ENCODE measurements at places on chromosomes 4 and X. TPM values are rescaled to one million over a fixed set of nuclear protein-coding genes. Genes with fewer than 3 reads are reported as not detected.

DNA sequence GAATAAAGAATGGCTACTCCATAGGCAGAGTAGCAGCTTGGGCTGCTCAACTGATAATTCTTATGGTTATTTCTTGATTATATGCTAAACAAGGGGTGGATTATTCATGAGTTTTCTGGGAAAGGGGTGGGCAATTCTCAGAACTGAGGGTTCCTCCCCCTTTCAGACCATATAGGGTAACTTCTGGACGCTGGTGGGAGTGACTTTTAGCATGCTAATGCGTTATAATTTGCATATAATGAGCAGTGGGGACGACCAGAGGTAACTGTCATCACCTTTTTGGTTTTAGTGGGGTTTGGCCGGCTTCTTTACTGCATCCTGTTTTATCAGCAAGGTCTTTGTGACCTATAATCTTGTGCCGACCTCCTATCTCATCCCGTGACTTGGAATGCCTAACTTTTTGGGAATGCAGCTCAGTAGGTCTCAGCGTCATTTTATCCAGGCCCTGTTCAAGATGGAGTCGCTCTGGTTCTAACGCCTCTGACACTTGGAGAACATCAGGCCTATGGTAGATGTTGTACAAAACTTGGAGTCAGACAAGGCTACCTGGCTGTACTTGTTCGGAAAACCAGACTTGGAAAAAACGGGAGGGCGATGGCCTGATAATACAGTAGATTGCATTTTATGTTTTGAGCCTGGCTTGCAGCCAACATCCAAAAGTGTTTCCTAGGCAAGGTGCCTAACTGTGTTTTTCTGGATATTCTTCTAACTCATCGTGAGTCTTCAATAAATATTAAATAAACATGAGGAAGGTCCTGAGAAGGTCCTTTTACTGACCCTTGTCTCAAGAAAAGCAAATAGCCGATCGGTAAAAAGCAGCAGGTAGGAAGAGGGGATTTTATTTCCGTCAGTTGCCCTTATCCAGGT, 1.8 kb upstream of the TMEM164 start:
- no peak for DNase-seq

The OTUD6A gene
- not detected for total RNA-seq

DNA sequence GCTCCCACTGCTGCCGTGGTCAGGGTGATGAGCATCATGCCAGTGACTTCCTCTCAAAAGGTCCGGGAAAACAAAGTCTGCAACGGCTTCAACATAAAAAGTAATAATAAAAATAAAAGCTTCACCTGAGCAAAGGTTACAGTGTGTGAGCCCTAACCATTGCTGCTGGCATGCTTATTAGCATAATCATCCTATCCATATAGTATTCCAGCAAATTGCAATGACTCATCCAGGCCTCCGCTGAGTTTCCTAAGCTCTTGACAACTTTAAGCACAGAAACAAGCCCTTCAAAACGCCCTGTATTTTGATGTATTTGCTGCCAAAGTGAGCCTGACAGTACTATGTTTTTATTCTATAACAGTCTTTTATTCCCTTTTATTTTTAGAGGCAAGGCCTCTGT, 100.5 kb downstream of the AASDH start:
- DNase-seq = no peak

DNA sequence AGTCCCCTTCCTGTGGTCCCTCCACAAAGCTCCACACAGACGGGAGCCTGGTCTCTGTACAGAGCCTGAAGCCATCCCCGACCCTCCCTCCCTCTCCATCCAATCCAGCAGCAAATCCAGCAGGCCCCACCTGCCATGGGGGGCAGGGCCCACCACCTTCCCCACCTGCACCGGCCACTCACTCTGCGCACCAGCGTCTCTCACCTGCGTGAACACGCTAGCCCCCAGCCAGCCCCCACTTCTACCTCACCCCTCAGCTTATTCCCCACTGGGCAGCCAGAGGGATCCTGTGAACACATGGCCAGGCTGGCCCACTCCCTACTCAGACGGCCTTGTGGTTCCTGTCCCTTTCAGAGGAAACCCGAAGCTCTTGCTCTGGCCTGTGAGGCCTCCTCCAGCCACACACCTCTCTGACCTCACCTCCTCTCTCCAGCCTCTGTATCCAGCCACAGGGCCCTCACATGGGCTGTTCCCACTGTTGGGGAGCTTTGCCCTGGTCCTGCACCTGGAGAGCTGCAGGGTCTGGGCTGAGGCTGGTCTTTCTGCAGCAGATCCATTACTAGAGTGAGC, 70.9 kb downstream of the WFS1 start:
- no peak for DNase-seq

DNA sequence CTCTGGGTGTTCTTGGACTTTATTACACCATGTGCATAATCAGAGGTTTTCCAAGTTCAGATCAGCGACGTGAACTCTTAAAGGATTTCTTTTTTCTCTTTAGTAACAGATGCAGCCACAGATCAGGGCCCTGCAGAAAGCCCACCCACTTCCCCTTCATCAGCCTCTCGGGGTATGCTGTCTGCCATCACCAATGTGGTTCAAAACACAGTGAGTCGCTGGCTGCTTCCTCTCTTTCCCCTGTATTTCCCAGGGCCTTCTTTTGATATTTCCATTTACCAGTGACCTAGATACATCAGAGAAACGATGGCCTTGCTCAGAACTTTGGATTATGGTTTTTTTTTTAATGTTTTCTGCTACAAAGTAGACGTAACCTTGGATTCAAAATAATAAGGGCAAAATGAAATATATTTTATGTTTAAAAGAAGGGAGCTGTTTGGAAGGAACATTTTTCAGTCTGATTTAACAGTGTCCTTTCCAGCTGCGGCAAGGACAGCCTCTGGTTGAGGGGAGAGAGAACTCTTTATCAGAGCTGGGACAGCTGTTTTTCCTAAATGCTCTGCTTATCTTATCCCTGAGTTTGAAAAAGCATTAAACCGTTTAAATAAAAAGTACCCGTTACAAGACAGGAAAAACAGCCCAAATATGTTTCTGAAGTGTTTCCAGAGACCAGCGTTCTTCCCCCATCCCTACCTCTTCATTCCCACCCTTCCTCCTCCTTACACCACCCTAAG, 38.2 kb downstream of the FAM114A1 start:
- DNase-seq = no peak

The ASB9 gene
- not detected for total RNA-seq

The GAGE12F gene
- total RNA-seq = not detected

The MAGIX gene
- 1.3 TPM for total RNA-seq

- DNase-seq = no peak
Measured at GRCh38 chr4:67288964-67289363, 256.3 kb downstream of the CENPC start.

GRCh38 chr4:36772154-36772516, 472.4 kb upstream of the NWD2 start:
- DNase-seq = no peak

DNA sequence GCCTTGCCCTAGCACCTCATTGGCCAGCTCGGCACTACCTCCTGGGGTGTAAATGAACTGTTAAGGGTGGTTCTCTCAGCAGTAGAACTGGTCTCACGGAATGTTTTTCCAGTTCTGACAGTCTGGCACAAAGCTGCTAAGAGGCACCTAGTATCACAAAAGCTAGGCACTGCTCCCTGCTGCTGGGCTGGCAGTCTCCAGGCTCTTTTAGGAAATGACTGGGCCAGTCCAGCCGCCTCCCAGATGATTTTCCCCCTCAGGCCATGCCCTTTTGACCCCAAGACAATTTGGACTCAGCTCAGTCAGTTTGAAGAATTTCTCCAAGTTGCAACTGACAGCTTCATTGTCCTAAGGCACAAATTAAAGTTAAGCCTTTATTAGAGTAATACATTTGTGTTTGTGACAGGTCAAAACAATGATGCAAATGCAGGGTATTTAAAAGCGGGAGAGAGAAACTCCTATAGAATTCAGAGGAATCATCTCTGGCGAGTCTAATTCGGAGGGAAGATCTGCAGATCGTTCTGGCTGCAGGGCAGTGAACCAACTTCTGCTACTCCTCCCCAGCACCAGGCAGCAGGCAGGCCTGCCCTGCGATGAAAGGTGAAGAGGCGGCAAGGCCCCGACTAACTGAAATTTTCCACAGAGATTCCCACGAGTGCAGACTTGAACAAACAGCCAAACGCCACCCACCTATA, 7.9 kb downstream of the FRMD7 start:
- no peak for DNase-seq

GRCh38 chr4:140408974-140409373, 18.5 kb downstream of the CLGN start:
- no peak for DNase-seq

DNA sequence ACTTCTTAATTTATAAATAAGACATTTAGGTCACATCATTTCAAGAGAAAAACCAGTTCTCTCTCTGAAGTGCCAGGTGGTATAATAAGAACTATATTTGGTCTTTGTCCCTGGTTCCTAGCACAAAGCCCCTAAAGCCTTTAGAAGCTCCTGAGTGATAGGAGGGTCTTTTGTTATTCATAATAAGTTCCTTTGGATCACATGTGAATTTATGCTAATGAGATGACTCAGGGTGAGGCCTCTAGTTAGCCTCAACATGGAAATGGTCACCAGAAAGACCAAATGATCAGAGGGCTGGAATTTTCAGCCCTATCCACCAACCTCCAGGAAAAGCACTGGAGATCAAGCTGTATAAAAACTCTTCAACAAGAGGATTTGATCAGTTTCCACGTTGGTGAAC, 68.1 kb upstream of the BLTP1 start:
- DNase-seq = no peak

The MRFAP1 gene
- total RNA-seq = 108 TPM

DNA sequence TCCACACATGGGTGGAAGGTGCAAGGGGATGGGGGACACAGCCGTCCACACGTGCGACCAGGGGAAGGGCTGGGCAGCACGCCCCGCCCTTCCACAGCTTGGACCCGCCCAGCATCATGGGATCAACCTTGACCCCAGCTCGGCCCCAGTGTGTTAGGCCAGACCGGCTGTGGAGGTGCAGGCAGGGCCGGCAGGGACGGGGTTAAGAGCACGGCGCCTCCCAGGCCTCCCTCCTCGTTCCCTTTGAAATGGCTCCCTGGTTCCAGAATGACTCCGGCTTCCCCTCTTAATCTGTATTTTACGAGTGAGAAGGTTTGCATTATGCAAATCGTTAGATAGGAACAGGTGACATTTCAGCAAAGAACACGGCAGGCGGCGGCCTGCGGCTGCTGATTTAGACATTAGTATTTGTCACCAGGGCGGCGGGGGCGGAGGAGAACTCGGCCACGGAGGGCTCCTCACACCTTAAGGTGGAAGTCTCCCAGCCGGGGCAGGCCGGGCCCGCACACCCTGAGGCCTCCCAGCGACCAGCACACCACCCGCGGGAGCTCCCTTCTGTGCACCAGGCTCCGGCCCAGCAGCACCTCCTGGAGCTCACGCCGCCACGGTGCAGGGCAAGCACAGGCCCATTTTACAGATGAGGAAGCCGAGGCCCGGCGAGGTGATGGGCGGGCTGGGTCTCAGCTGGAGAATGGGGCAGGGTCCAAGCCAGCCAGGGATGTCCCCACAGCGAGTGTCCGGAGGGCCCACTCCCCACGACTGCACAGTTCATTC, 116.1 kb downstream of the FAM53A start:
- peak; percentile 36 for DNase-seq

GRCh38 chr4:168841000-168841671, 168.9 kb downstream of the CBR4 start:
- DNase-seq = no peak

- DNase-seq = no peak
Measured at GRCh38 chrX:151923648-151924047, 11.0 kb downstream of the MAGEA4 start.

- peak; percentile 45 for DNase-seq
Measured at GRCh38 chr4:113469023-113469390, 292.5 kb downstream of the CAMK2D start.

- no peak for DNase-seq
Measured at GRCh38 chr4:74018771-74019170, 19.7 kb downstream of the CXCL3 start.

The MAGEB10 gene
- not detected for total RNA-seq

DNA sequence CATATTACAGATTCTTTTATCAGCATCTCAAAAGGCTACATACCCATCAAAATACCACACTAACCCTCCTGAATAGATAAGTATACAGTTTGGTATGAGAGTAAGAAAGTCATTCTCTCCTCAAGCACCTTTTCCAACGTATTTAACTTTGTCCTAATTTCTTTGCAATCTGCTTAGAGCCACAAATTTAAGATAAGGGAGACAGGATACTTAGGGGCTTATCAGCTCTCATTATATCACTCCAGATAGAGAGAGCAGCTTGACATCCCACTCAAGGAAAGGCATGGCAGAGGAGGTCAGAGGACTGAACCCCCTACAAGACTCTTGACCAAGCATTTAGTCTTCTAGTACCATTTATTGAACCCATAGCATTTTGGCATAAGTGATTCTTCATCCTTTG, 262.4 kb downstream of the ADGRA3 start:
- no peak for DNase-seq

GRCh38 chr4:33334416-33334815, 2614.2 kb downstream of the PCDH7 start:
- DNase-seq = no peak

DNA sequence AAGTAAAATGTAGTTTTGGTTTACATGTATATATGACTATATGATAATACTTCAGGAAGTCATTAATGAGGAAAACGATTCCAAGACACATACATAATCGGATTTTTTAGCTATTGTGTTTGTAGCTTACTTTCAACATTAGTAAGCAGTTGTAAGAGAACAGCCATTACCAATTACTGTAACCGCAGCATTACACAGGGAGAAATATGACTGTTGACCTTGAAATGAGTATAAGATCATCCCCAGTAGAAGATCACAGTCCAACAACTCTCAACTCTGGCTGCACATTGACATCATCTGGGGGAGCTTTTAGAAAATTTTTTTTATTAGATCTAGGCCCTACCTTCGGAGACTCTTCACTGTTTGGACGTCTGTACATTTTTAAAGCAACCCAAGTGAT, 762.0 kb upstream of the MAGEB2 start:
- DNase-seq = peak; percentile 43

DNA sequence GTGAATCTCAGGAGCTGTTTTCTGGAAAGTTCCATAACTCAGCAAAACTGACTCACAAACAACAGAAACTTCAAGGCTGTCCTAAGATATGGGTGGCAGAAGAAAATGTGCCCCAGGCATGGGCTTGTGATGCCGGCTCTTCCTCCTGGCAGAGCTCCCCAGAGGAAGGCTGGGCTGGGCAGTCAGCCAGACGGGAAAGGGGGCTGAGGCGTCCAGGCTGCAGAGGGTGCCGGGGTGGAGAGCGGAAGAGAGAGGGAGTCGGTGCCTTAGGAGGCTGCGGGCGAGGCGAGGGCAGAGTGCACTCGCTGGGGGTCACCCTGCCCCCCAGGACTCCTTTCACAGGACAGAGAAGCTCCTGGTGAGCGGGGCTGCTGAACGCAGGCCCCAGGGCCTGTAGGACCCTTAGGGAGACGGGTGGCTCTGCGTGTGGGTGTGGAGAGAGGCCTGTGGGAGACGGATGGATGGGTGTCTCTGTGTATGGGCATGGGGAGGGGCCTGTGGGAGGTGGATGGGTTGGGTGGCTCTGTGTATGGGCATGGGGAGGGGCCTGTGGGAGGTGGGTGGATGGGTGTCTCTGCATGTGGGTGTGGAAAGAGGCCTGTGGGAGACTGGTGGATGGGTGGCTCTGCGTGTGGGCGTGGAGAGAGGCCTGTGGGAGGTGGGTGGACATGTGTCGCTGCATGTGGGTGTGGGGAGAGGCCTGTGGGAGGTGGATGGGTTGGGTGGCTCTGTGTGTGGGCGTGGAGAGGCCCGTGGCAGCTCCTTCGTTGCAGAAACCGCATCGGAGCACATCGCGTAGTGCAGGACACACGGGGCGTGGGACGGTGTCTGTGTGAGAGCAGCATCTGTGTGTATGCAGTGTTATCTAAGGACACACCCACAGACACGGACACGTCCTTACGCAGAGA, 15.9 kb downstream of the PCGF3 start:
- peak; percentile 76 for DNase-seq

Data from GM23248 (cell line).